ENCODE measurements at places on chromosomes 13 and 19.

GRCh38 chr13:31374682-31375081 lies 174.9 kb downstream of the B3GLCT start:
- DNase-seq: no peak

- no peak for DNase-seq
Observed at GRCh38 chr13:113211774-113212173, 2.4 kb downstream of the CUL4A start.

DNA sequence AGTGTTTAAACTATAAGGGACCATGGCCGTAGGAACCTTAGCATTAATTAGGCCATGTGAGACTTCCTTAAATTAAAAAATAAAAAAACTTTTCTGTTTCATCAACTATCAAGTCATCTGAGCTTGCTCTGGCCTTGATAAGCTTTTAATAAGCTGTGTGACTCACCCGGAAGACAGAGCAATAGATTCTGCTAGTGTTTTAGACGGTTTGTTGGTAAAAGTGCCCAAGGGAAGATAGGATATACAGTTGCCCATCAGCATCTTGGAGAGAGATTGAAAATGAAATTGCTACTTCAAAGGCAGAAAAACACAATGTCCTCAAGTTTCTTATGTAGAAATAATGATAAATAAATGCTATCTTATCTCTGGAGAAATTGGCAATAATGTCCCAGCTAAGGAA lies 31.2 kb upstream of the RCBTB2 start:
- no peak for DNase-seq

DNA sequence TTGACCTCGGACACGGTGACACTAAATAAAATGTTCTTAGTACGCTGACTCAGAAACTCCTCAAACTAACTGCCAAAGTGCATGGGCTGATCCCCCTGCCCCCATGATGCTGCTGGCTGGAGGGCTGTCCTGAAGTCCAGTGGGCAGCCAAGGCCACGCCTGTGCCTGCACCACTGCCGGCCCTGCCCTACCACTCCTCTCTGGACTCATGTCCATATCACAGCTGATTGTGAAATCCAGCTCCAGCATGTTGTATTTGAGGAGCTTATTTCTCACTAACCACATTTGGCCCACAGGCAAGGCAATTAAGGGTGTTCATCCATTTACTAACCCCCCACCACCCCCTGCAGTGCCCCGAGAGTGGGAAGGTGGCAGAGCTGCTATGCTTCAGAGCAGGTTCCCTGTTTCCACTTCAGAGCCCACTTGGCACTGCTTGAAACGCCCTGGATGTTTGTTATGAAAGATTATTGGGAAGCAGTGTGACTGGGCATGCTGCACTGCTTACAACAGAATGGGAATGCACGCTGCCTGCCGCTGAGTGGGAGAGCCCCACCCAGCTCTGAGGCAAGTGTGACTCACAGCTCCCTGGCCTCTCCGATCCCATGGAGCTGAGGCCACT lies 114.0 kb downstream of the UQCRFS1 start:
- no peak for DNase-seq

DNA sequence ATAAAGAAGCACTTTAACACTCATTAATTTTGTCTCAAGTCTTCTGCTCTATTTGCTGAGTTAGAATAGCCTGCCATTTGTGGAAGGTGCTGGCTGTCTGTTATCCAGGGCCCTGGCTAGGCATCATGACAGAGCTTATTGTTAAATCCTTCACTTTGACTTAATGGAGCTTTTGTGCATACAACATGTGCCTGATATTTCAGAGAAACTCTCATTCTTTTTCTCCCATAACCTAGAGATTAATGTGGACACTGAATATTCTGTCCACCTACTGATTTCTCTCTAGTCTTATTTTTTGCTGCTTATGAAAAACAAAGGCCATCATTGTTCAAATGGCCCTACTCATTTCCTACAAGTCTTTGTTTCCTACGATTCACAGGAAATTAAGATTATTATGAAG lies 383.1 kb upstream of the HTR2A start:
- no peak for DNase-seq

- no peak for DNase-seq
Observed at GRCh38 chr13:44259045-44260027, 114.3 kb upstream of the SERP2 start.

GRCh38 chr13:28401303-28402056 lies 93.4 kb downstream of the FLT1 start:
- DNase-seq: no peak

DNA sequence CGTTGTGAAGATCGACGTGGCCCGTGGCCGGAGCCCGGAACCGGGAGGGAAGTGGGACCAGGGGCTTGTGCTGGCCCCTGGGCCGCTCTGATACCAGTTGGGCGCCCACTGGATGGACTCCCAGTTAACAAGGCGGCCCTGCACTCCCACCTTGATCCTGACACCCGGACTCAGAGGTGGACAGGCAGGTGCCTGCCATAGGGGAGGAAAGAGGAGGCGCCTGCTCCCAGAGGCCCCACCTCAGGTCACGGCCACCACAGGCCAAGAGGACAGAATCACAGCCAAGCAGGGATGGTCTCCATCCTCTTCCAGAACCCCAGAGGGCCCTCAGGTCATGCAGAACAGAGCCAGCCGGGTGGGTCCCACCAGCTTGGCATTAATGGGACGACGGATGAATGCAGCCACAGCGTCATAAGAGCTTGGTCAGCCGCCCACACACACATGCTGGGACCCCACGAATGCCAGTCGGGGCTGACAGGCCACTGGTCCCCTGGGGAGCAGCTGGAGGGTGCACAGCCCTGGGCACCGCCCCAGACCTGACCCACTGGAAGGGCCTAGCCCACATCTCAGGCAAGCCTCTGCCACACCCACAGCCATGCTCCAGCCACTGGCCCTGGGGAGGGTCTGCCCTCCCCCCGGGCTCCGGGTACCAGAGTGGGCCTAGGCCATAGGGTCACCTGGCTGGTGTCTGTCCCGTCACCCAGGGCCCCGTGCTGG lies 9.6 kb upstream of the KLF16 start:
- DNase-seq: no peak

- DNase-seq: no peak
Observed at GRCh38 chr13:75360170-75360569, 121.8 kb downstream of the TBC1D4 start.

GRCh38 chr13:64186071-64186470 lies 2770.4 kb upstream of the PCDH20 start:
- DNase-seq: no peak

DNA sequence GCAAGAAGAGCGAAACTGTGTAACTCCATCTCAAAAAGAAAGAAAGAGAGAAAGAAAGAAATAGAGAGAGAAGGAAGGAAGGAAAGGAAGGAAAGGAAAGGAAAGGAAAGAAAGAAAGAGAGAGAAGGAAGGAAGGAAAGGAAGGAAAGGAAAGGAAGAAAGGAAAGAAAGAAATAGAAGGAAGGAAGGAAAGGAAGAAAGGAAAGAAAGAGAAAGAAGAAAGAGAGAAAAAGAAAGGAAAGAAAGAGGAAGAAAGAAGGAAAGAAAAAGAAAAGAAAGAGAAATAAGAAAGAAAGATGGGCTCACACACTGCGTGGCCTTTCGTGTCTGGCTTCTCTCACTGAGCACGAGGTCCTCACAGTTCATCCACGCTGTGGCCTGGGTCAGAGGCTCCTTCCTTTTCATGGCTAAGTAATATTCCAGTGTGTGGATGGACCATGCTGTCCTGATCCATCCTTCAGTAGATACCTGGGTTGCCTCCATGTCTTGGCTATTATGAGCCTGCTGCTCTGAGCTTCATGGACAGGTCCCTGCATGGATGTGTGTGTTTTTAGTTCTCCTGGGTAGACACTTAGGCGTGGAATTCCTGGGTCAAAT lies 67.4 kb upstream of the NFIC start:
- DNase-seq: no peak

- DNase-seq: no peak
Observed at GRCh38 chr13:99367106-99367616, 60.0 kb upstream of the GPR183 start.

- peak; percentile 66 for DNase-seq
Observed at GRCh38 chr13:42991898-42992763, at the start of gene EPSTI1. Gene EPSTI1, minus strand, starts transcription at chr13:42992241. Its CDS starts 76 bp downstream, at chr13:42992165.

DNA sequence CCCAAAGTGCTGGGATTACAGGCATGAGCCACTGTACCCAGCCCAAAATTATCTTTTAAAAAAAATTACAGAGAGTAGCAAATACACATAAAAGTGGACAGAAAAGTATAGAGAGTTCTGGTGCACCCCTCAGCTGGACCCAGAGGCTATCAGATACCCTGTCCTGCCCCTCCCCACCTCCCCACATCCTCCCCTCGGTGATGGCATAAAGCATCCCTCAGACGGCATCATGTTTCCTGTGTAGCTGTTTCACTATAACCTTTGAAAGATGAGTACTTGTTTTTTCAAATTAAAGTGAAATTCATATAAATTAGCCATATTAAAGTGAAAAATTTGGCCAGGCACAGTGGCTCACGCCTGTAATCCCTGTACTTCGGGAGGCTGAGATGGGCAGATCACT lies 20.1 kb downstream of the SLC27A1 start:
- DNase-seq: no peak

DNA sequence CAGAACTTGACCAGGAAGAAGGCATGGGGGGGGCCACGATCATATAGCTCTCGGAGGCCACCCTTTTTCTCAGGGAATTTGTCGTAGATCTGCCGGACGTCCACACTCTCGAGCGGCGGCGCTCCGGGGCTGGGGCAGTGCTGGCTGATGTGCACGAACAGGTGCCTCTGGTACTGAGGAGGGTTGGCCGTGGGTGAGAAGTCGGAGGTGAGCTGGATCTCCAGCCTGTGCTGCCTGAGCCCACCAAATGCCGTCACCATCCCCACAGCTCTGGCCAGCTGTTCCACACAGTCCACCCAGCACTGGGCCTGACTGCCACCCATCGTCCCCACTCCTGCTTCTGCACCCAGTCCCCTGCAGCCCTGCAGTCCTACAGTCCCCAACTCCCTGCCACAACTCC lies 12.0 kb downstream of the CD37 start:
- DNase-seq: no peak

GRCh38 chr13:79246578-79246949 lies 159.5 kb downstream of the RBM26 start:
- no peak for DNase-seq

GRCh38 chr19:39163621-39164020 lies 33.1 kb upstream of the NCCRP1 start:
- DNase-seq: no peak

GRCh38 chr13:108629181-108629752 lies at the start of gene MYO16:
Gene MYO16, plus strand, starts transcription at chr13:108629611. Its CDS starts 234 bp downstream, at chr13:108629845.
- DNase-seq: no peak

DNA sequence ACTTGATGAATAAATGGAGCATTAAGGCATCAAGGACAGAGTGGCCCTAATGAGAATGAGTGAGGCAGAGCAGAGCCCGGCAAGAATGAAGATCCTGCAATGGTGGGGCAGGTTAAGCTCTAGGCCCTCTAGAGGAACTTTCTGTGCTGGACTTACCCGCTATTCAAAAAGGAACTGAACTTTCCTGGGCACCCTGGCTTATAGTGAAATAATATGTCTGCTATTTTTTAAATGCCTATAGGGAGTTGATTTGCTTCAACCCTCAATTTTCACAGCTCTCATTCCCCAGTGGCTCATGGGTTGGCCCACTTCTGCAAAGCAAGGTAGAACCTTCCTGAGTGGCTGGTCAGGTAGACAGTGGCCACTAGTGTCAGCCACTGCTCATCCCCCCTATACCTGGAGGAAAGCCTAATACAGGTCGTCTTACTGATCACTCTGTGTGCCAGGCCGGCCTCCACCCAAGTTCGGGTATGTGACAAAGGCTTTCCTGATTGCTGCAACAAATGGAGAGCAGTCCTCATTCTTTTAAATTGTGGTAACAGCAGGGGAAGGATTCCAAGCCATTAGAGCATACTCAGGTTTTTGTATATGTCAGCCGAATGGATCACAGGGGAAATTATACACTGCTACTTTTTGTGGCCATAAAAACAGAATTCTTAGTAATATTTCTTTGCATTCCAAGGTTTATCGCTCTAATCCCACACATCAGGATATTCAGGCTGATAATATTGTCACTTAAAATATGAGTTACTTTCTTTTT lies 103.0 kb downstream of the KL start:
- no peak for DNase-seq

GRCh38 chr19:40262422-40262821 lies 22.7 kb downstream of the AKT2 start:
- no peak for DNase-seq

- no peak for DNase-seq
Observed at GRCh38 chr13:73107970-73108369, 49.2 kb downstream of the KLF5 start.

- DNase-seq: no peak
Observed at GRCh38 chr19:23587546-23587945, 99.5 kb downstream of the ZNF675 start.

GRCh38 chr13:113835461-113836270 lies 28.2 kb downstream of the GAS6 start:
- no peak for DNase-seq

DNA sequence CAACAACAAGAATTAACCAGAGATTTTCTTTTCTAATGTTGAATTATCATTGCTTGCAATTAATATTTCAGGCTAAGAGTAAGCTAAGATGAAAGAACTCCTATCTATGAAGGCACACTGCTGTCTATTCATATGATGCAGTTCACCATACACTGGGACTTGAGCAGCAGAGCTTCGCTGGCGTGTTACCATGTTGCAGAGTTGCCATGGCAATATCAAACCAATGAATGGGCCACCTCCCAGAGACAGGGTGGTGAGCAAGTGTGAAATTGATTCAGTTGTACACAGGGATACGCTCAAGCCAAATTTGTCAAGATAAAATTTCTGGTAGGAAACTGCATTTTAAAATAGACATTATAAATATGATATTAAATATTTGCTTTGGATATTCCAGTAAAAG lies 69.3 kb upstream of the MYO16 start:
- no peak for DNase-seq

DNA sequence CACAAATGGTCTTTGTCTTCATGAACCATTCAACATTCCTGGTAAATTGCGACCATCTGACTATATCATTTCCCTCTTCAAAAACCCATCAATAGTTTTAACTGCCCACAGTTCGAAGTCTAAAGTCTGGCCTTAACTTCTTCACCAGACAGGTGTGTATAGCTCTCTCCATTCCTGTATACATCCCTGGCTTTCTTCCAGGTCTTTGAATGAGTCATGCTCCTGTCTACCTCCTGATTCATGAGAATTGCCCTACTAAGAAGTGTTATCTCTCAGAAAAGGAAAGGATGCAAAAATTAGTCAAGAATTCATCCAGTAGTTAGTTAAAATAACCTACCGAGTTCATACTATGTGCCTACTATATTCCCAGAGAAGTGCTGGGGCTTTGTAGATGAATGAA lies 225.0 kb downstream of the TBC1D4 start:
- no peak for DNase-seq

All from mesothelial cell of epicardium (in vitro differentiated cells).